ENCODE measurements at places on chromosomes 4 and X. TPM values are rescaled to one million over a fixed set of nuclear protein-coding genes. Genes with fewer than 3 reads are reported as not detected.

The XAGE2 gene
- not detected for total RNA-seq

The CLDN34 gene
- 0.31 TPM for total RNA-seq

The GRIA2 gene
- not detected for total RNA-seq

The HMX1 gene
- total RNA-seq, result 0.26 TPM

DNA sequence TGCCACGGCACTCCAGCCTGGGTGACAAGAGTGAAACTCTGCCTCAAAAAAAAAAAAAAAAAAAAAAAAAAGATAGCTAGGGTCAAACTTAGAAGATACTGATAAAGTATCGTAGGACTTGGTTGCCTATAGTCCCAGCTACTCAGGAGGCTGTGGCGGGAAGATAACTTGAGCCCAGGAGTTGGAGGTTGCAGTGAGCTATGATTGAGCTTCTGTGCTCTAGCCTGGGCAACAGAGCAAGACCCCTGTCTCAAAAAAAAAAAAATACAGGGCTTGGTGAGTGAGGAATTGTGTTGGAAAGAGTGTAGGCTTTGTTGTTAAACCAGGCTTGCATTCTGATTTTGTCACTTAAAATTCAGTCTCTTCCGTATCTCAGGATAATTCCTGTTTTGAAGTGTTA lies 6.2 kb downstream of the TAF1 start:
- H3K27ac ChIP-seq, result no peak overlapping the region
- peaks cover 77% of the 10 kb centered on the region for H3K36me3 ChIP-seq
- H3K4me1 ChIP-seq, result no peaks in the 10 kb centered on the region
- no peak overlapping the region for H3K4me3 ChIP-seq
- no peaks in the 10 kb centered on the region for H3K27me3 ChIP-seq

DNA sequence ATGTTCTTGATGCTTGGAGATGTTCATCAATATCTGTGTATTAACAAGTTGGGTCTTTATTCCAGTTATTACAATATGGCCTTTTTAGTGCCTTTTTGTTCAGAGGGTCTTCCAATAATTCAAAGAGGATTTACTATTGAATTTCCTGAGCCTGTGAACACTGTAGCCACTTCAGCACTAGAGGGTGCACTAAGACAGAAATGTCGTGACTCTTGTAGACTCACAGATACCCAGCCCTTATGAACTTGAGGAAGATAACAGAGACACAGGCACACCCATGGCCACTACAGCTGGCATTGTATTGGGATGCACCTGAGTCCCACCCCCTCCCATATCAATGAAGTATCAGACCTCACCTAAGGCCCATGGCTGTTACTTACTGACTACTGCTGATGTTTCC lies 54.4 kb upstream of the ACTRT1 start:
- no peaks in the 10 kb centered on the region for H3K36me3 ChIP-seq
- H3K27me3 ChIP-seq, result no peaks in the 10 kb centered on the region
- no peaks in the 10 kb centered on the region for H3K4me1 ChIP-seq
- no peak overlapping the region for H3K27ac ChIP-seq
- peak; percentile 28 for DNase-seq
- H3K4me3 ChIP-seq, result no peak overlapping the region

- no peak overlapping the region for H3K27ac ChIP-seq
- H3K4me3 ChIP-seq, result no peak overlapping the region
- no peak for DNase-seq
- H3K36me3 ChIP-seq, result no peaks in the 10 kb centered on the region
- no peaks in the 10 kb centered on the region for H3K27me3 ChIP-seq
- H3K4me1 ChIP-seq, result 0 out of 2 replicates have a peak, but pooled peaks cover 2% of the 10 kb centered on the region
These were observed 20.4 kb upstream of the ATXN3L start for GRCh38 chrX:13340182-13340791.

Measured in H9 (cell line).